Chondrocyte (in vitro differentiated cells): ENCODE measurements at places on chromosomes 1 and 21. TPM values are rescaled to one million over a fixed set of nuclear protein-coding genes. Genes with fewer than 3 reads are reported as not detected.

- no peaks in the 10 kb centered on the region for H3K27me3 ChIP-seq
- H3K4me1 ChIP-seq, result peaks cover 28% of the 10 kb centered on the region
- H3K27ac ChIP-seq, result peak overlapping the region; percentile 75
Observed at GRCh38 chr1:45864167-45865106, 61.0 kb downstream of the MAST2 start.

DNA sequence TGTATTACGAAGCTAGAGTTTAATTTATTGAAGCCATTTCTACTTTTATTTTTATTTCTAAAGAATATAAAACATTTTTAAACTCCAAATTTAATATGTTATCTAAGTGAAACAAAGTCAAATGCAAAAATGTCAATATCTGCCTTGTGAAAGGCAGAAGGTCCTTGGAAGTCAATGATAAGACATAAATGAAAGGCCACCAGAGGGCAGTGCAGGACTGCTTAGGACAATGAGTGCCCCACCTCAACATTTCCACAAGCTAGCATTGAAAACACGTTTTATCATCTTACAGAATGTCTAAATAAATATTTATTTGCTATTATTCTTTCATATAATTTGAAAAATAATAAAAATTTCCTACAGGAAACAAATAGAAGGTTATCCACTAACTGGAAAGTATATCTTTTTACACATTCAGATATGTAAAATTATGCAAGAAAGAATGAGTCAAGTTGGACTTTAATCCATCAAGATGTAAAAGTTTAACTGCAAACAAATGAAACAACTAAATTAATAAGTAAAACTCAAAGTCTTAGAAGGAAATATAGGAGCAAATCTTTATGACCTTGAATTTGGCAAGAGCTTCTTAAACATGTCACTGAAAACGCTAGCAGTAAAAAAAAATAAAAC is 140.1 kb upstream of the FMN2 start:
- H3K4me3 ChIP-seq, result no peak overlapping the region
- H3K36me3 ChIP-seq, result no peaks in the 10 kb centered on the region
- no peaks in the 10 kb centered on the region for H3K4me1 ChIP-seq
- no peak overlapping the region for H3K27ac ChIP-seq
- peaks cover 11% of the 10 kb centered on the region for H3K27me3 ChIP-seq

DNA sequence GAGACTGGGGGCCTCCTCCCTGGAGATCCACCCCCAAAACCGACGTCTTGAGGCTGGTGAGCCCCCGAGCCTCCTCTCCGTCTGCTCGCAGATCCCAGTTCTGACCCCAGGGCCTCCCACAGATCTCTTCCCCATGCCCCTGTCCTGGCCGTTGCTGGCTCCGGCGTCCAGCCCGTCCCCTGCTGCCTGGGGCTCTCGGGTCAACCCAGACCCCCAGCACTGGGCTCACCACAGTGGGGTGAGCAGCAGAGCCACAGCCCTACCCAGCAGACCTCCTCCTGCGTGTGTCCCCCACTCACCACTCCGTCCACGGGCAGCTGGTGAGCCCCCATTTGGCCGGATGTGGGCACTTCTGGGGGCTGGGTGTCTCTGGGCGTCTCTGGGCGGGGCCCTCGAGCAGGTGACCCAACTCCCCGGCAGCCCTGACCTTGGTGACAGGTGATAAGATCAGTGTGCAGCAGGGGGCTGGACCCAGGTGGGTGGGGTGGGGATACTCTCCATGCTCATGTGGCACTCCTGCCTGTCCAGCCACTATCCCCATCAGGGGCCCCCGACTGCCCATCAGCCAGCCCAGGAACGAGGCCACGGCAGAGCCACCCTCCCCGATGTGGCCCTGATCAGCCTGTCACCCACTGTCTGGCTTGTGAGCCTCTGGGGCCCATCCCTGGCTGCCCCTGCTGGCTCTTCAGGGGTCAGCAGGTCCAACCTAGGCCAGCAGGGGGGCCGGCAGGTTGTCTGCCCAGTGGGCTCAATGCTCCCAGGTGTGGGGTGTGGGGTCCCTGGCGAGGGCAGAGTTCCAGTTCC is 709 bp downstream of the TNFRSF14 start:
- no peaks in the 10 kb centered on the region for H3K36me3 ChIP-seq
- H3K4me3 ChIP-seq, result peak overlapping the region; percentile 65
- H3K4me1 ChIP-seq, result peaks cover 12% of the 10 kb centered on the region
- peak overlapping the region; percentile 6 for H3K27ac ChIP-seq

SPATC1L gene
- 14.0 to 18.5 TPM (median 14.1 TPM) in 3 replicates for total RNA-seq

GRCh38 chr1:202254454-202255252 is 61.1 kb downstream of the LGR6 start:
- peaks cover 8% of the 10 kb centered on the region for H3K27me3 ChIP-seq
- no peak overlapping the region for H3K4me3 ChIP-seq
- H3K36me3 ChIP-seq, result peaks cover 2% of the 10 kb centered on the region
- no peak for DNase-seq

DNA sequence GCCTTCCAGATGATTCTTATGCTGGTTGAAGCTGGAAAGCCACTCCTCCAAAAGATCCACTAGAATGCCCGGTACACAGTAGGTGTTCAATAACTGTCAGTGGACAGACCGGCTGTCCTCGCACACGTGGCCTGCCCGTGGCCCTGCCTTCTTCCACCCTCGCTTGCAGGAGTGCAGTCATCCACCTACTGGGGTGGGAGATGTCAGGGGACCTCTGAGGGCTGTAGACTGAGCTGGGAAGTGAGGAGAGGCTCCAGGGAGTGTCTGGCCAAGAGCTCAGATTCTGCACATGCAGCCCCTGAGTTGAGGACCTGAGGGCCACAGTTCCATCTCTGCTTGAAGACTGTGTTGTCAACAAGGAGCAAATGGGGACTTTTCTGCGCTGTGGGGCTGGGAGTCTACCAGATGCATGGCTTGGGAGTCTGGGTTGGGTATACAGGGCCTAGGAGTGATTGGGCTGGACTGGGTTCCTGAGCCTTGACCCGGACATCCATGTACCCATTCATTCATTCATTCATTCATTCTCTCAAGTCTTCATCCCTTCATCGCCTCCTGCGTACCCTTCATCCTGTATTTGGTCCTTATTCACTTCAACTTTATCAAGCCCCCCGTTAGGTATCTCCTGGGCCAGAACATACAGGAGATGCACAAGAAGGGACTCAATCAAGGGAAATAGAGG is 4.2 kb upstream of the TNFRSF1B start:
- H3K4me1 ChIP-seq, result peaks cover 20% of the 10 kb centered on the region
- peaks cover 16% of the 10 kb centered on the region for H3K27me3 ChIP-seq
- no peak overlapping the region for H3K4me3 ChIP-seq
- H3K36me3 ChIP-seq, result no peaks in the 10 kb centered on the region
- H3K27ac ChIP-seq, result no peak overlapping the region
- no peak for DNase-seq

- H3K4me3 ChIP-seq, result peak overlapping the region; percentile 77
- peaks cover 2% of the 10 kb centered on the region for H3K36me3 ChIP-seq
- peaks cover 18% of the 10 kb centered on the region for H3K4me1 ChIP-seq
- H3K27me3 ChIP-seq, result no peaks in the 10 kb centered on the region
- no peak for DNase-seq
Observed at GRCh38 chr1:1510912-1511532, 940 bp upstream of the ATAD3A start.

DNA sequence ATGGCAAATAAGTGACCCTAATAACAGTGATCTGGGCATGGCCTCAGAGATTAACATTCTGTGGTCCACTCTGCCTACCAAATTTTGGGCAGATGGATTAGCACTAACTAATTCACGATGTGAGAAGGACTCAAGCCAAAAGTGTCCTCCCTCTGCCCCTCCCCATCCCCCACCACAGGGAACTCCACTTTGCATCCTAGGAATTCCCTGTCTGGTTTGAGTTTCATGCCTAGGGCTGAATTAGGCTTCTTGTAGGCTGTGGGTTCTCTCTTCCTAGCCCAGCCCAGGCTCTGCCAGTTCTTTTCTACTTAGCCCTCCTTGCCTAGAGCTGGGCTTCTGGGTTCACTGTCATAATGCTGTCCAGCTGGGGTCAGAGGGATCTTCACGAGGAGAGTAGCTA is 64.1 kb downstream of the ATP2B4 start:
- peaks cover 67% of the 10 kb centered on the region for H3K4me1 ChIP-seq
- DNase-seq, result no peak
- no peaks in the 10 kb centered on the region for H3K27me3 ChIP-seq

GRCh38 chr1:37323486-37324377 is 150.6 kb upstream of the ZC3H12A start:
- no peaks in the 10 kb centered on the region for H3K4me1 ChIP-seq
- H3K36me3 ChIP-seq, result no peaks in the 10 kb centered on the region
- peaks cover 19% of the 10 kb centered on the region for H3K27me3 ChIP-seq

- H3K36me3 ChIP-seq, result no peaks in the 10 kb centered on the region
- DNase-seq, result no peak
- H3K4me1 ChIP-seq, result no peaks in the 10 kb centered on the region
- H3K27me3 ChIP-seq, result peaks cover 11% of the 10 kb centered on the region
- H3K27ac ChIP-seq, result no peak overlapping the region
- no peak overlapping the region for H3K4me3 ChIP-seq
Observed at GRCh38 chr1:90048043-90048442, 53.1 kb downstream of the ZNF326 start.

NUP210L gene
- 0.19 TPM in 1 of 3 replicates, not detected in the others for total RNA-seq
